ENCODE measurements at places on chromosomes 6 and 20.

GRCh38 chr6:100176951-100177710 lies 183.1 kb upstream of the MCHR2 start:
- no peak for DNase-seq

DNA sequence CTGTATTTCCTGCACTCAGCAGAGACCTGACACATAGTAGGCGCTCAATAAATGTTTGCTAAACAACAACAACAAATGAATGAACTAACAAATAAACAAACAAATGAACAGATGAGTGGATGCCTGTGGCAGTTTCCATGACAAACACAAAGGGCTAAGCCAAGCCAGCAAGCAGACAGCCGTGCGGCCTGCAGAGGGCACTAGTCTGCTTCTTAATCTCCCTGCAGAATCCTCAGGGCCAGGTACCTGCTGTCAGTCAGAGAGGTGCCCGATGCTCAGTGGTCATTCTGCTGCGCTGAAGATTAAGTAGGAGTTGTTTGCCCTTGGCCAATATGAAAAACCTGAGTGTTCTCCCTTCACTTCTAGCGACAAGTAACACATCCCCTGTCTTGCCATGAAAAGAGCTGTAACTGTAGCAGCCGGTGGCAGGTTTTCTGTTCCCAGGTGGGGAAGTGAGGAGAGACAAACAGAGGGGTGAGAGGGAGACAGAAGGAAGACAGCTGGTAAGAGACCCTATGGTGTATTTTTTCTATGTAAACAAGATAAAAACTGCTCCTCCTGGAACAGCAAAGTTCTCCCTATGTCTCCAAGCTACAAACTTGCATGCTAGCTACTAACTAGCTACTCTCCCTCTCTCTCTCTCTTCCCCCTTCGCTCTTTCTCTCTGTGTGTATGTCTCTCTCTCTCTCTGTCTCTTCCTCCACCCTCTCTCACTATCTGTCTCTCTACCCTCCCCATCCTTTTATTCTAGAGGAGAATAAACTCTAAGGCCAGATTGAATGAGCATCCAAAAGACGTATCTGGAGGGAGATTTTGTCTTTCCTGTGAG lies at the start of gene MC3R:
TSS of gene MC3R (plus strand) at position 779 of the 829 bp plus-strand sequence. CDS start 112 bp downstream, outside the sequence.
- DNase-seq, result no peak

DNA sequence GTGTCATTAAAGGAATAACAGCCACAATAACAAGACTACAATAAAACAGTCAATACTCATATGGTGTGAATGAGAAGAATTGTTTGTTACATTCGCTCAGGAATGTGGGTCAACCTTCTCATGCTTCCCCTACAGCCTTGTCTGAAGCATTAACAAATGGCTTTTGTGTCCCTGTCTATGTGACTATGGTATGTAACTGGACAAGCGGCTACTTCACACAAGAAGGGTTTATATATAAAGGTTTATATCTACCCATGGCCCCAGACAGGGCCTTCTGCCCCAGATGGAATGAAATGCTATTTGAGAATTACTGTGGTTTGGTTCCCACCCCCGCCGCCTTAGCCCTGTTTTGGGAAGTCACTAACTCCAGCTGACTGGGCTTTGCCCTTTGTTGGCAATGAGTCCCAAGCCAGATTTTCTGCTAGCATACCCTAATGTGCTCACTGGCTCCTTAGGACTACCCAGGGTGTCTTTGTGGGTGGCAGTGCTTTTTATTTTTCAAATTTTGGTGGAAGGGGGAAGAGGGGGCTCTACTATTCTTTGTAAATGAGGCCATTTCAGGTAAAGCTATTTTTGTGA lies 39.4 kb downstream of the TFAP2A start:
- no peak for DNase-seq

GRCh38 chr6:113998811-113999210 lies 27.9 kb upstream of the HDAC2 start:
- no peak for DNase-seq

GRCh38 chr20:16434062-16434664 lies 139.1 kb downstream of the KIF16B start:
- no peak for DNase-seq

GRCh38 chr20:9507544-9508239 lies 6.7 kb upstream of the LAMP5 start:
- DNase-seq, result no peak

GRCh38 chr6:100112855-100113508 lies 119.0 kb upstream of the MCHR2 start:
- no peak for DNase-seq

DNA sequence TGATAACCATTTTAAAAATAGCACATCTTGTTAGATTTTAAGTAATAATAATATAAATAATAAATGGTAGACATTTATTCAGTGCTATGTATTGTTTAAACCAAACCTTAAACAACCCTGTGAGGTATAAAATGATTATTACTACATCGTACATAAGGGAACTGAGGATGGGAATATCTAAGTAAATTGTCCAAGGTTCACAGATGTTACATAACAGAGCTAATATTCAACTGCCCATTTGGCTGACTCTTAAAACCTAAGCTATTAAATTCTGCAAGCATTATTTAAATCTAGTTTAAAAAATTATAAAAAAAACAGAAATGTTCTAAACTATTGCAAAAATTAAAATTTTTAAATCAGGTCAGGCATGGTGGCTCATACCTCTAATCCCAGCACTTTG lies 175.1 kb downstream of the COL19A1 start:
- no peak for DNase-seq

- peak; percentile 42 for DNase-seq
Measured at GRCh38 chr6:30730601-30731435, 10.7 kb downstream of the TUBB start.

DNA sequence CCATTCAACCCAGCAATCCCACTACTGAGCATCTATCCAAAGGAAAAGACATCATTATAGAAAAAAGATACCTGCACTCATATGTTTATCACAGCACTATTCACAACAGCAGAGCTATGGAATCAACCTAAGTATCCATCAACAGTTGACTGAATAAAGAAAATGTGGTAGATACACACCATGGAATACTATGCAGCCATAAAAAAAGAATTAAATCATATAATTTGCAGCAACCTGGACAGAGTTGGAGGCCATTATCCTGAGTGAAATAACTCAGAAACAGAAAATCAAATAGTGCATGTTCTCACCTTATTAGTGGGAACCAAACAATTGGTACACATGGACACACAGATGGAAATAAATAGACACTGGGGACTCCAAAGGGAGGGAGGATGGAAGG lies 23.2 kb downstream of the NHSL1 start:
- DNase-seq, result no peak

- no peak for DNase-seq
Measured at GRCh38 chr6:33427585-33428223, 7.8 kb downstream of the SYNGAP1 start.

- no peak for DNase-seq
Measured at GRCh38 chr6:15800841-15801617, 138.2 kb upstream of the DTNBP1 start.

GRCh38 chr20:29472606-29473005 lies 1784.9 kb upstream of the DEFB115 start:
- no peak for DNase-seq

- no peak for DNase-seq
Measured at GRCh38 chr6:77707603-77708002, 54.8 kb downstream of the MEI4 start.

- DNase-seq, result no peak
Measured at GRCh38 chr20:62774762-62775161, 21.5 kb upstream of the MRGBP start.

DNA sequence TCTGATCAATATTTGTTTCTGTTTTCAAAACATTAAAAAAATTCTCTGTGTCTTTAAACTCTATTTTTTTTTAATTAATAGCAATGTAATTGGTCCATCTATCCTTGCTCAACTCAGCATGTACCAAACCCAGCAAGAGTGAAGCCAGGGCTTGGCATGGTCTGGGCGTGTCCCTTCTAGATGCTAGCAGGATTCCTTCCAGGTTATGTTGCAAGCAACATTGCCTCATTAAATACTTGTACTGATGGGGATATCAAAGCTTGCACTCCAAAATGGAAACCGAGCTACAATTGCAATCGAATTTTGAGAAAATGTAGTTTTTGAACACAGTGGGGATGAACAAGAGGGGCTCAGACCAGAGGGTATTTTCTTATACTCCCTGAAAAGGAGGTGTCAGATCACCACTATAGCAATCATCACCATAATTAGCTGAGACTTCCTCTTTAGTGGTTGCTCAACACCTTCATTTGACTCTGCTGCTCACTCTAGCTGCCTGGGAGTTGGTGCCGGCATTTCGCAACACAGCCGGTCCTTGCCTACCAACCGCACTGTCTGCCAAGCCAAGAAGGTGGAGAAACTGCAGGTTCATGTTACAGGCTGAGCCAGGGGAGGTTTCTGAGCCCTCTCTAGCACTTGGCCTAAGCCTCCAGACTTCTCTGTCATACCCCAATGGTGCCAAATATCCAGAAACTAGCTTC lies 67.8 kb upstream of the RALGAPA2 start:
- DNase-seq, result peak; percentile 67

GRCh38 chr6:162301128-162301527 lies 426.4 kb downstream of the PRKN start:
- no peak for DNase-seq

- DNase-seq, result no peak
Measured at GRCh38 chr20:37408302-37409193, 62.6 kb downstream of the SRC start.

GRCh38 chr6:39387785-39388184 lies 65.3 kb upstream of the KCNK16 start:
- no peak for DNase-seq

- no peak for DNase-seq
Measured at GRCh38 chr6:161031721-161032495, 40.3 kb downstream of the MAP3K4 start.

GRCh38 chr6:123742626-123743025 lies 61.0 kb upstream of the NKAIN2 start:
- DNase-seq, result no peak

DNA sequence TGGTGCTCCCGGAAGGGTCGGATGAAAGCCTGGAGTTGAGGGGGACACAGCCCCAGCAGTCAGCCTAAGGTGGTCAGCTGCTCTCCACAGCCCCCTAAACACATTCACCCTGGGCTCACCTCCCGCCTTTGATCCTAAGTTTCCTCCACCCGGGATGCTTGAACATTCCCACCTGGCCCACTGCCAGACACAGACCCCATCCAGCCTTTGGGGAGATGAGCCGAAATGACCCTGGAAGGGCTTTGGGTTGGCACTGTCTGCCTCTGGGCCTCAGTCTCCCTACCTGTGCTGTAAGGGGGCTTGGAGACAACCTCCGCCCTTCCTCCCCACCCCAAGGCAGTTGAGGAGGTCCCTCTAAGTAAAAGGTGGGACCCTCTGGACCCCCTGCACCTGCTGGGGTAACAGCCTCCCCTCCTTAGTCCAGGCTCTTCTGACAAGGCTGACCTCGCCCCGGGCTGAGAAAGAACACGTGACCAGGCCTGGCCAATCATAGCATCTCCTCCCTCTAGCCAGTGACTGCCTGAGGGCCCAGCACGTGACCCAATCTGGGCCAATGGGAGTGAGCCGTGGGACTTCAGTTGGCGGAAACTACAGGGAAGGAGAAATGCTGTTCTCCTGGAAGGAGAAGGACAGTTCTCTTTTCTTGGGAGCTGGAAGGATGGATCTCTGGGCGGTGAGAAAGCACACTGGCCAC lies 16.9 kb upstream of the UBE2V1 start:
- DNase-seq, result no peak

DNA sequence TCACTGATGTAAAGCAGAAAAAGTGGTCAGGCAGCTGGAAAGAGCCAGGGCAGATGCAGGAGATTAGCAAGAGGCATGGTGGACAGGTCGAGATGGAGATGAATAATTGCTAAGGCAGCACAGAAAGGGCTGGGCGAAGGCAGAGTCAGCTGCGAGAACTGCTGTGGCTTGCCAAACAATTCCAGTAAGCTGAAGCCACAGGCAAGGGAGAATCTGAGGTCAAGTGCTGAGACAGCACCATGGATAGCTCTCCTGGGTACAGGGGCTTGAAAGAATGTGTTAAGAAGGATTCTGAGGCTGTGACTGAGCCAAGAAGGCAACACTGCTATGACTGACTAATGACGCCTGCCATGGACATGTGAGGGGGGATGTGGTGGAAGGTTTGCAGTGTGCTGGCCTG lies 220.8 kb upstream of the FOXA2 start:
- no peak for DNase-seq

- DNase-seq, result no peak
Measured at GRCh38 chr20:19210391-19211155, 1.9 kb upstream of the SLC24A3 start.

DNA sequence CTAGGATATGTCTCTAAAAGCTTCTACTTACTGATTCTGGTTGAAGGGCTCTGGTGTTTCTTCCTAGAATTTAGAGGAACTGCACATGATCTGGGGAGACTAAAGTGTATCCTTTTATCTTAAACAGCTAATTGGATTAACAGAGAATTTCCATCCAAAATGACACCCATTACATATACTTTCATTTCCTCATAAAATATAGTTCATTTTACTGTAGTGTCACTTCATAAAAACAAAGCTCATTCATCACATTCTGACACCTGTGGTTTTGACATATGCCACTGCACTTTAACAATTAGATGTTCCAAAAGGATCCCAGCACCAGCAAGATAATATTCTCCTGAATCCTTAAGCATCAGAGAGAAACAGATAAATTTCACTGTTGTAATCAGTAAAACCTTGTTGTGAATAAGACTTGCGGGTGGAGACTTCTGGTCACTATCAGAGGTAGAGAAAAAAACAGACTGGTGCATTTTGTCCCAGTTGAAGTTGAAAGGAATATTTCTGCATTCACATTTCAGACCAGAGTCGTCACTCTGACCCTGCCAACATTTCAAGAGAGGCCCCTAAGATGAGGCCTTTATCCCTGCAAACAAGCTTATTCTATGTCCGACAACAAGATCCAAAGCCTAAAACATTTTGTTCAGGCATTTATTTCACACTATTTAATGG lies 175.3 kb upstream of the BMP5 start:
- DNase-seq, result no peak

GRCh38 chr6:42392833-42393232 lies 58.9 kb downstream of the TRERF1 start:
- no peak for DNase-seq

- DNase-seq, result no peak
Measured at GRCh38 chr6:57013521-57013926, 33.0 kb upstream of the KIAA1586 start.

GRCh38 chr20:5735845-5736510 lies 14.2 kb upstream of the SHLD1 start:
- DNase-seq, result no peak

DNA sequence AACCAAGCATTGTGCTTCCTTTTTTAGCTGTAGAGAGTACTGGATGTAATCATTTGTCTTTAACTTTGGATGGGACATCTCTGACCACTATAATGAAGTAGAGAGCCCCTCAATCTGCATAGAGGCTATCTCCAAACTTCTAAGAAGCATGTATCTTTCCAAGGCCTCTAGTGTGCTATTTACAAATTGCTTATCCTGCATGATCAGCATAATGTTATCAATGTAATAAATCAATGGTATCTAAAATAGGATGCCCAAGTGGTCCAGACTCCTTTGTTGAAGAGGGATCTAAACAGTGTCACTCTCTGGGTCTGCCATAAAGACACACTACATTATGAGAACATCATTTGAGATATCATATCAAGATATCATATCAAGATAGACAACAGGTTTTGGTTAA lies 6.7 kb downstream of the TAAR9 start:
- DNase-seq, result no peak

Measured in NCI-H2107 (cell line).